ENCODE measurements at places on chromosomes 6 and 20.

DNA sequence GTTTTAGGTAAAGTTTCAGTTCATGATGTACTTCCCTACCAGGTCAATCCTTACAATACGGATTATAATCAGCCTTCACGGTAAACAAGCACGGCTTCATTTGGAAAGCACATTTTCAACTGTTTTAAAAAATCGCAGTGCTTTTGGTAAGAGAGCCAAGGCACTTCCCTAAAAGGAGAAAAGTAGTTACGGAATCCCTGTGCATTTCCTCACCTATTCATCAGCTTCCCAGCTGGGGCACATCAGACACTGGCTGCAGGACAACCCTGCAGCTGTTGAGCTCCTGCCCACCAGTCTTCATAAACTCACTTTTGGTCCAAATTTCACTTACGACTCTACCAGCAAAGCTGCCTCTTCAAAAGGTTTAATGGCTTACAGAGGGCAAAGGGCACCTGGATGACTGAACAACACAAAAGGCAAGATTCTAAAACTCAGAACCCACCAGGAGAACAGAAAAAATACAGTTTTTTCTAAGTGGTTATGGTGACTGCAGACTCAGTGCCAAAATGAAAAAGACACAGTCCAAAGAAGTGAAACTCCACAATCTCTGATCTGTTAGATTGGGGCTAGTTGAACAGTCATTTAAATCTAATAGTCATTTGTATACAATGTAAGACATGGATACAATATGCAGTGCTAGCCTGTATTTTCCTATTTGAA lies 7.5 kb downstream of the SNX5 start:
- DNase-seq = no peak

GRCh38 chr20:60727425-60727824 lies 524.6 kb upstream of the CDH4 start:
- peak; percentile 49 for DNase-seq

- DNase-seq = no peak
Observed at GRCh38 chr6:161817881-161818280, 544.0 kb upstream of the AGPAT4 start.

- DNase-seq = no peak
Observed at GRCh38 chr20:46568570-46569129, 18.2 kb upstream of the OCSTAMP start.

All from endodermal cell (in vitro differentiated cells).